ENCODE measurements at places on chromosomes 7 and 10.

- no peak for DNase-seq
These were observed 141.4 kb downstream of the BUB3 start for GRCh38 chr10:123295644-123296043.

- DNase-seq, result no peak
These were observed 482 bp downstream of the CCDC6 start for GRCh38 chr10:59905731-59906416.

DNA sequence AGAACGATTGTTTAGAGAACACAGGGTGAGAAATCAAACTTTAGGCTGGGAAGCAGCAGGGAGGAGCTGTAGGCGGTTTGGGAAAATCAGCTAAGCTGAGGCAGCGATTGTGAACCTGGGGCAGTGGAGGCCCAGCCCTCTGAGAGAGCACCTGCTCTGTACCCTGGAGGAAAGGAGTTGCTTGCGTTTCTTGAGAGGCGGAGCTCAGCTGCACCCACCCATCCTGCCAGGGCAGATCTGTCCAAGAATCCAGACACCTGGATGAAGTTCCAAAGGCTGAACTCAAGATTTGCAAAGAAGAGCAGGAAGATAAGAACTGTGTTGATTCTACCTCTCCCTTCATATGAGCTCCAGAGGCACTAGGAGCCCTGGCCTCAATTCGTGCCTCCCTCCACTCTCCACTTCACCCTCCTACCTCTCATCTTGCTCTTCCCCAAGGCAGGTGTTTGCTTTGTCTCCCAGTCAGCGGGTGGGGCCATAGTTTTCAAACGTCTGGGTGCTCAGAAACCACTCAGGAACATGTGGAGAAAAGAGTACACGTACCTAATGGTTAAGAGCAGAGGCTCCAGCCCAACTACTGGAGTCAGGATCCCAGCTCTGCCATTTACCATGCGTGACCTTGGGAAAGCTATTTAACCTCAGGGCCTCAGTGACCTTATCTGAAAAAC is 21.5 kb upstream of the TMEM213 start:
- DNase-seq, result peak; percentile 91

GRCh38 chr7:24825381-24825794 is 68.1 kb upstream of the GSDME start:
- DNase-seq, result no peak

- no peak for DNase-seq
These were observed 252.2 kb downstream of the NSUN6 start for GRCh38 chr10:18399158-18399557.

DNA sequence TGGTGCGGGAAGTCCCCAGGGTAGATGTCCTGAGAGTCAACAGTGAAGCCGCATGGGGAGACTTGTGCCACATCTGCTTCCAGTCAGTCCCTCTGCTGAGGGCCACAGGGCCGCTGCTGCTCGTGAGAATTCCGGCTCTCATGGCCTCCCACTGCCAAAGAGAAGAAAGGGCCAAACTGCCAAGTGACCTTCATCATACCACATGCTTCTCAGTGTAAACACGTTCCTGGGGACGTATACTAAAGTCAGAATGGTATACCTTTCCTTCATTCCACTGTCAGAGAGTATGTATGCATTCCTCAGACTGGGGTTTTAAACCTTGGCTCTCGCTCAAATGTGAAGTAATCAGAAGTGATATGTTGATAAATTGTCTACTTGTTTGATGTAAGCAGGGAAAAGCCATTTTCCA is 52.8 kb upstream of the SEC61G start:
- no peak for DNase-seq

DNA sequence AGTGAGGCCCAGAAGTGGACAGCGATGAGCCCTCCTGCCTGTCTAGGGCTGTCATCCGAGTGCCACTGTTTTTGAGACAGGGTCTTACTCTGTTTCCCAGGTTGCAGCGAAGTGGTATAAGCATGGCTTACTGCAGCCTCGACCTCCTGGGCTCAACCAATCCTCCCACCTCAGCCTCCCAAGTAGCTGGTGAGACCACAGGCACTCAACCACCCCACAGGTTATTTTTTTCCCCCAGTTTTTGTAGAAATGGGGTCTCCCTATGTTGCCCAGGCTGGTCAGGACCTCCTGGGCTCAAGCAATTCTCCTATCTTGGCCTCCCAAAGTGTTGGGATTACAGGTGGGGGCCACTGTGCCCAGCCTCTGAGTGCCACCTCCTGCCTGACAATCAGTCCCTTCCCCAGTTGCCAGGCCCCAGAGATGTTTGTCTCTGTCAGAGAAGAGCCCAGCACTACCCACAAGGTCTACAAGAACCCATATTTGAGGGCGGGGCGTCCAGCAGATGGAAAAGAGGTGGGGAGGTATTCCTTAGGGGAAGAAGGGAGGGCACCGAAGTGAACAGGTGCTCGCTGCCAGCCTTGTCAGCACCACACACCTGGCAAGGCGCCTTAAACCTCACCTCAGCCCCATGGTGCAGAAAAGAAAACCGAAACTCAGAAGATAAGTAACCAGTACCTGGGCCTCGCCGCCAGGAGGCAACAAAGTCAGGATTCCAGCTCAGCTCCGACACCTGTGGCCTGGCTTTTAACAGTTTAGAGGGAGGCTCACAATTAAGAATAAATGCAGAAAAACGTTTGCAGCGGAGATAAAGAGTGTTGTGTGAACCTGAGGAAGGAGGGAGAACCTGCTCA is 77.4 kb upstream of the ANLN start:
- DNase-seq, result peak; percentile 73

DNA sequence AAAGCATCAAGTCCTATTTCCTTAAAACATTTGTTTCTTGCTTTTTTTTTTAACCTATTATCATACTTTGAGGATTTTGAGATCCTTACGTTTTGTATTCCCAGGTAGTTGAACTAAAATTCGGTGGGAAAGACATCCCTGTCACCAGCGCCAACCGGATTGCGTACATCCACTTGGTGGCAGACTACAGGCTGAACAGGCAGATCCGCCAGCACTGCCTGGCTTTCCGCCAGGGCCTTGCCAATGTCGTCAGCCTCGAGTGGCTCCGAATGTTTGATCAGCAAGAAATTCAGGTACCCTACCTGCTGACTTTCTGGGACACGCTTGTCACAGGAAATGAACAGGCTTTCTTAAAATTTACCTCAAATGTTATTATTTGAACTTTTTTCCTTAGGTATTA is 83.0 kb upstream of the DNAJB6 start:
- DNase-seq, result peak; percentile 87

- no peak for DNase-seq
These were observed 133.3 kb upstream of the SAMD8 start for GRCh38 chr10:74977913-74978847.

DNA sequence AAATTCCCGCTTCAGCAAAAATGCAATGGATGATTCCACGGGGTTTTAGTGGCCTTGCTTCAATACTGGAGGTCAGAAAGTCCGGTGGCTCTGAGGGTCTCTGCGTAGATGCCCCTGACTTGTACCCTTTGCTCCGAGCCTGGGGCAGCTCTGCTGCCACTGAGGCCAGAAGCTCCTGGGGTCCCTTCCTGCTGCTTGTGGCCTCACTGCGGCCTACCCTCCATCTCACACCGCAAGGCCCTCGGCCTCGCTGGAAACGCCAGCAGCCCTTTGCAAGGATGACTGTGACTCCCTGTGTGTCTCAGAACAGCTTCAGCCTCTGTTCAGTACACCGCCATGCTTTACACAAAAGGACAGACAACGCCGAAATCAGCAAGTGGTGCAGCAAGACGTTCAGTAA is 244.8 kb downstream of the ACTR3B start:
- DNase-seq, result no peak

- DNase-seq, result no peak
These were observed 64.6 kb upstream of the GJD4 start for GRCh38 chr10:35540296-35541164.

DNA sequence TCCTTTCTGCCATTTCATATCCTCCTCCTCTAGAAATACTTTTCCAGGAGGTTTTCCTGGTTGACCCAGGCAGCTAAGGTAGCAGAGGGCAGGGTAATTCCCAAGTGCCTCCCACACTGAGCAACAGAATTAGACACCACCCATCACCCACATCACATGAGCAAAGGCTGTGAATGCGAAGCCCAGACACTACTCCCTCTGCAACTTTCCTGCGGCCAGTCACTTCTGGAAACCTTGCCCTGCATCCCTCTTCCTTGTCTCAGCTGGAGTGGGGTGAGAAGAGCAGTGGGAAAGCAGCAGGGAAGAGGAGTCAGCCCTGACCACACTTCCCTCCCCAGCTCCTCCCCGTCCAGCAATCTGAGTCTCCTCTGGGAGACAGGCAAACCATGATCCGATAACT is 15.2 kb downstream of the TMEM176B start:
- DNase-seq, result no peak

DNA sequence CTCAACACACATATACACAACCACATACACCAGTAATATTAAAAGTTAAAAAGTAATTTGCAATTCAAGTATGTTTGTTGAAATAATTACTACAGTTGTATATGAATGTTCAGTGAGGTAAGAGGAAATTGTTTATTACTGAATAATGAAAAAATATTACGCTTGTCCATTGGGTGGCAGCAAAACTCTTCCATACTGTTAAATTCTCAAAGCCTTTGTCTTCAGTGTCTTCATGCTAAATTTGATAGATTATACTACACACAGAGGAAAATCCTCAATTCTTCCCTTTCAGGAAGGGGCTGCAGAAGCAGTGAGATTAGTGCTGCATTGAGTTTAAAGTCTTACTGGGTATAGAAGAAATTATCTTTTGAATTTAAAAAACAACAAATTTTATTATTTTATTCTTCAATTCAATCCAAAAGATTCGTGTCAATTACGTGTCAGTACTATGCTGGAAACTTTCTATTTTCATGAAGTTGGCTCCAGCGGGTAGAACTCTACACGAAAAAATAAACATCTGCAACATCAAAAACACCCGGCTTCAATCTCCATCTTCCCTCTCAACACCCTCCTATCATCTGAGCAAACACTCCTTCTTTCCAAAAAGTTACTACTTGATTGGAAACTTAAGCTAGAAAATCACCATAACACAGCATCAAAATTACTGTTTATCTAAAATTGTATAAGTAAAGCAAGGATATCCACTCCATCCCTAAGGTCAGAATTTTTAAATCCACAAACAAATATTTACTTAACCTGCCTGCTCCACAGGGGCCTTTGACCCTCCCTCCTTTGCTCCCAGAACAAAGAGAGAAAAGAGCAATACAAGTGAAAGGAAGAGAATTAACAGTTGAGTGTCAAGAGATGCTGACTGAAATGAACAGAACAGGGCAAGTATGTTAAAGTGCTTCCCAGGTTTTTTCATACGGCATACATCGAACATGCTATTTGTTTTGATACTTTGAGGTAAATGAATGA is 37.0 kb upstream of the TES start:
- peak; percentile 30 for DNase-seq

DNA sequence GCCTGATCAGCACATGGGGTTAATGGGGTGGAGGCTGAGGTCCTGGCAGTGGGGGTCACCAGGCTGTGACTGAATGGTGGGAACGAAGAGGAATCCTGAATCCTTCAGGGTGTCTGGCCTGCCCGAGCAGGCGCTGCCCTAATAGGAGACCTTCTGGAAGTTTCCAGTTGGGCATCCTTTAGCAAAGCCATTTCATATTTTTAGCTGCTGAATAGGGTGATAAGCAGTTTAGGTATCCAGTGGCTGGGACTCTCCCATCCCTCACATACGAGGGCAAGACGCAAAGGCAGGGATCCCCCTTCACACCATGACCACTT is 159.3 kb downstream of the SH3PXD2A start:
- DNase-seq, result no peak

GRCh38 chr7:17697128-17697881 is 243.0 kb downstream of the SNX13 start:
- no peak for DNase-seq

GRCh38 chr10:60425392-60426110 is 35.9 kb upstream of the ANK3 start:
- DNase-seq, result no peak

DNA sequence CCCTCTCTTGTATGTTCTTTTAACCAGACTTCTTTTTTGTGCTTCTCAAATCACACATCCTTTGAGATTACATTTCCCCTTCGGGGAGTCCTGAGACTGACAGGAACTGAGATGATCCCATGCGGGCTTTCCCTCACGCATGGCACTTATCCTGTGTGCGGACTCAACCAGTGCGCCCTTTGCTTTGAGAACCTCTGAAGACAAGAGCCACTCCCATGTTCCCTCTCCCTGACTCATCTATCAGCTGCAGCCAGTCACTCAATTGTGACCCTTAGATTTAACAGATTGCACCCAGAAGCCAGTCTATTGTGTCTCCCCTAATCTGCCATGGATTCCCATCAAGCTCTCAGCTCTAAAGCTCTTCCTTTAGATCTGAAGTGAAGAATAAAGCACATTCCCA is 353.9 kb upstream of the MEOX2 start:
- no peak for DNase-seq

GRCh38 chr7:1268866-1269265 is 36.2 kb downstream of the UNCX start:
- DNase-seq, result no peak

- no peak for DNase-seq
These were observed 141.9 kb downstream of the GRM3 start for GRCh38 chr7:86785641-86786040.

DNA sequence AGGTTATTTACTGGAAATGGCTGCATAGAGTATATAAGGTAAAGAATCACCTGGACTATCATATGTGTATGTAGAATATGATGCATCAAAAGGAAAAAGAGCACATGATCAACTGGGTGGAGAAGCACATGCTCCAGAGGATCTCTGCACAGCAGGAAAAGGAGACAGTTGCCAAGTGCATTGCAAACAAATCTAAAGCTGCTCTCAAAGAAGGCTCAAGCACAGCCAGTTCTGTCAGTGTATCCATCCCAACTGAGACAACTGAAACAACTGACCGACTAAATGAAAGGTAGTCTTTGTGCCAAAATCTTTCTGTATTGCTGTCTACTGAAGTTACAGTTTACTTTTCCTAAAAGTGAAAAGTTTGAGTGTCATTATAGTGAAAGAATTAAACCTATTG is 83.2 kb upstream of the SGCE start:
- DNase-seq, result no peak
